ENCODE measurements at places on chromosomes 13 and 19.

- H3K36me3 ChIP-seq = peaks cover 83% of the 10 kb centered on the region
- H3K27me3 ChIP-seq = no peaks in the 10 kb centered on the region
- no peak overlapping the region for H3K4me3 ChIP-seq
- H3K4me1 ChIP-seq = no peaks in the 10 kb centered on the region
- H3K27ac ChIP-seq = no peak overlapping the region
These were observed 30.8 kb downstream of the TMED1 start for GRCh38 chr19:10805065-10805757.

GRCh38 chr19:51000981-51001380 lies 423 bp downstream of the KLK8 start:
- H3K36me3 ChIP-seq = no peaks in the 10 kb centered on the region
- peak overlapping the region; percentile 35 for H3K4me3 ChIP-seq
- peaks cover 46% of the 10 kb centered on the region for H3K27me3 ChIP-seq
- H3K4me1 ChIP-seq = peaks cover 21% of the 10 kb centered on the region
- DNase-seq = no peak

DNA sequence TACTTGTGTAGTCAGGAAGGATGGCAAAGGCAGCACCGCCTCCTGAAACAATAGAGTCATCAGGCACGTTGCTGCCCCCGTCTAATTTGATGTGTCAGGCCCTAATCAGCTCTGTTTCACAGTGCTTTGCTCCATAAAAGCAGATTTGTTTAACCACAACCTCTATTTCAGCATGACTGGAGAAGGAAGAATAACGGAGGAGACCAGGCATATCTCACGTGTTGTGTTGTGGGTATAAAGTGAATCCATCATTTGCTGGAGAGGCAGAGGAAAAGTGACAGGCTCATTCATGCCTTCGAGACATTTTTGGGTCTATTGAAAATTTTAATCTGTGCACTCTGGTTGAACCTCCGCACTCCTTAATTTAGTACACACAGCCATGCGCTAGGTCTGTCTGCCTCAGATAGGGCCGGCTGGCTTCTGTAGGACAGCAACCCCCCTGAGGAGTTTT lies 940.4 kb upstream of the SLC10A2 start:
- DNase-seq = no peak
- H3K4me3 ChIP-seq = no peak overlapping the region
- no peaks in the 10 kb centered on the region for H3K36me3 ChIP-seq
- no peaks in the 10 kb centered on the region for H3K4me1 ChIP-seq
- no peaks in the 10 kb centered on the region for H3K27me3 ChIP-seq

DNA sequence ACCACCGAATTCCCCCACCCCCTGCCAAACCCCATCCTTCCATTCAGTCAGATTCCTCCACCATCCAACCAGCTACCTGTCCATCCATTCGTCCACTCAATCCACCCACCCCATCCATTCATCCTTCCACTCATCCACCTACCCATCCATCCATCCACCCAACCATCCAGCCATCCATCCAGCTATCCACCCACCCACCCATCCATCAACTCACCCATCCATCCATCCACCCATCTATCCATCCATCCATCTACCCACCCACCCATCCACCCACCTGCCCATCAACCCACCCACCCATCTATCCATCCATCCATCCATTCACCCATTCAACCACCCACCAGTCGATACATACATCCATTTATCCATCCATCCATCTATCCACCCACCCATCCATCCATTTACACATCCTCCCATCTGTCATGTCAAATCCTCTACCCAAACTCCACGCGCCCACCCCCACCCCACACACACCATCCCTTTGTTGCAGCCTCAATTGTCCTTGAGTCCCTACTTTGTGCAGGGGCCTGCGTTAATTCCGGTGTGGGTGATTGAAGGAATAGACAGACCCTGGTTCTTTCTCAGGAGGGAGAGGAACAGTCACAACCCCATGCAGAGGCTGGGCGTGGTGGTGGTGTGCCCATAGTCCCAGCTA lies 5.3 kb upstream of the SLC5A5 start:
- DNase-seq = no peak
- peaks cover 16% of the 10 kb centered on the region for H3K4me1 ChIP-seq
- peaks cover 26% of the 10 kb centered on the region for H3K27me3 ChIP-seq
- no peak overlapping the region for H3K27ac ChIP-seq

- H3K4me3 ChIP-seq = no peak overlapping the region
- DNase-seq = no peak
- H3K27me3 ChIP-seq = no peaks in the 10 kb centered on the region
- no peak overlapping the region for H3K27ac ChIP-seq
- H3K36me3 ChIP-seq = peaks cover 88% of the 10 kb centered on the region
- H3K4me1 ChIP-seq = peaks cover 3% of the 10 kb centered on the region
These were observed 6.0 kb downstream of the ZNF614 start for GRCh38 chr19:52022193-52022592.

DNA sequence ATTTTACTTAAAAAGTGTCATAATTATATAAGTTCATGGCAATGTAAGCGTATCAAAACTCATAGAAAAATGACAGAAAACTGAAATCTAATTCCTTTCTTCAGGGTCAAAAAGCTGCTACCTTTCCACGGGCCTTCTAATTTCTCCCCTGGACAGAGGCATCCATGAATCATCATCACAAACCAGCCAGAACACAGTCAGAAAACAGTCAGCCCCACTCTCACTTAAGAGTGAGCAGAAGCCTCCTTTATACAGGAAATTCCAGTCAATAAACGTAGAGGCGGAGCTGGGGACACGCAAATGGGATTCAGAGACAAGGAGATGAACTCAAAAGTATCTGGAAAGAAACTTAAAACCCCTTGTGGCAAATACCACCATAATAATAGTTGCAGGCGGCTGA lies 54.2 kb upstream of the ABCC4 start:
- no peak for DNase-seq
- H3K4me1 ChIP-seq = no peaks in the 10 kb centered on the region
- H3K4me3 ChIP-seq = no peak overlapping the region
- H3K27me3 ChIP-seq = no peaks in the 10 kb centered on the region
- H3K36me3 ChIP-seq = no peaks in the 10 kb centered on the region

DNA sequence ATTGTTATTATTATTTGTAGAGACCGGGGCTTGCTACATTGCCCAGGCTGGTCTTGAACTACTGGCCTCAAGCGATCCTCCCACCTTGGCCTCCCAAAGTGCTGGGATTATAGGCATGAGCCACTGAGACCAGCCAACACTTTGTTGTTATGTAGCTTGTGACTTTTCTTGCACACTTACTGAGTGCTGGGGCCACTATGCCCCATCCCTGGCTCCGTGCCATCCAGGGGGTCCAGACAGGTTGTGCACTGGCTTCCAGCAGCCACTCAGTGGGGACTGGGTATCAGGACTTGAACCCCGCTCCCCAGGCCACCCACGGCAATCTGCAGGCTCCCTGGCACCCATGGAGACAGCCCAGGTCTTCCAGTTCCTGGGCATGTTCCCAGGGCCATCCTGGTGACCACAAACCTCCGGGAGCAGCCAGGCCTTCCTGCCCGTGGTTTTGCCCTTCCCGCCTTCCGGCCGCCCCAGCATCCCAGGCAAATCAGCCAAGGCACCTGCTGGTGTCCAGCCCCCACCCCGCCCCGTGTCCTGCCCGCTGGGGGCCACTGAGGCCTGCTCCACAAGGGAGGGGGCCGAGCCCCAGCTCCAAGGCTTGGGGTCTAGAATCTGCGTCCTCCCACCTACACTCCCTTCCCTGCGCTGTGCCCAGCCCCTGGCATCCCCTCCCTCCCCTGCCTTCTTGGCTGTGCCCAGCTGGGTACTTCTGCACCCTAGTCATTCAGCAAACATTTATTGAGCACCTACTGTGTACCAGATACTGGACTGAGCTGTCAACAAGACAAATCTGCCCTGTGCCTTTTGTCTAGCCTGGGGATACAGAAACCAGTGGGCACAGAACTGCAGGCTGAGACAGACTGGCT lies 23.7 kb upstream of the SEMA6B start:
- peaks cover 24% of the 10 kb centered on the region for H3K4me1 ChIP-seq
- no peak for DNase-seq
- H3K27ac ChIP-seq = no peak overlapping the region
- H3K4me3 ChIP-seq = no peak overlapping the region
- no peaks in the 10 kb centered on the region for H3K36me3 ChIP-seq

GRCh38 chr13:45851171-45851921 lies at the start of gene SIAH3:
Gene SIAH3 (minus strand): TSS chr13:45851753. CDS start chr13:45851629, 124 bp downstream.
- no peak within 1 kb of the TSS for H3K27ac ChIP-seq
- H3K36me3 ChIP-seq = no peaks in the 10 kb centered on the region
- H3K4me1 ChIP-seq = peaks cover 16% of the 10 kb centered on the region
- DNase-seq = no peak

GRCh38 chr19:50315773-50316448 lies 13.3 kb downstream of the KCNC3 start:
- no peak for DNase-seq
- H3K36me3 ChIP-seq = no peaks in the 10 kb centered on the region
- no peak overlapping the region for H3K27ac ChIP-seq
- peaks cover 72% of the 10 kb centered on the region for H3K27me3 ChIP-seq
- peaks cover 25% of the 10 kb centered on the region for H3K4me1 ChIP-seq

DNA sequence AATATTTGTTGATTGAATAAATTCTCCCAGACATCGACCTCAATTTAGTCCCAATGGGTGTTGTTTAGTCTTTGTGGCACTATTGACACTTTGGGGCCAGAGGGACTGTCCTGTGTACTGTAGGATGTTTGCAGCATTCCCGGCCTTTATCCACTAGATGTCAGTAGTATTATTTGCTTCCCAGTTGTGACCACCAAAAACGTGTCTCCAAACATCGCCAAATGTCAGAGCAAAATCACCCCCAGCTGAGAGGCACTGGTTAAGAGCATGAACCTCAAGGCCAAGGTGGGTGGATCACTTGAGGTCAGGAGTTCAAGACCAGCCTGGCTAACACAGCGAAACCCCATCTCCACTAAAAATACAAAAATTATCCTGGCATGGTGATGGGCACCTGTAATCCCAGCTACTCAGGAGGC lies 15.4 kb downstream of the NLRP12 start:
- no peaks in the 10 kb centered on the region for H3K4me1 ChIP-seq
- no peak overlapping the region for H3K4me3 ChIP-seq
- H3K27me3 ChIP-seq = no peaks in the 10 kb centered on the region

DNA sequence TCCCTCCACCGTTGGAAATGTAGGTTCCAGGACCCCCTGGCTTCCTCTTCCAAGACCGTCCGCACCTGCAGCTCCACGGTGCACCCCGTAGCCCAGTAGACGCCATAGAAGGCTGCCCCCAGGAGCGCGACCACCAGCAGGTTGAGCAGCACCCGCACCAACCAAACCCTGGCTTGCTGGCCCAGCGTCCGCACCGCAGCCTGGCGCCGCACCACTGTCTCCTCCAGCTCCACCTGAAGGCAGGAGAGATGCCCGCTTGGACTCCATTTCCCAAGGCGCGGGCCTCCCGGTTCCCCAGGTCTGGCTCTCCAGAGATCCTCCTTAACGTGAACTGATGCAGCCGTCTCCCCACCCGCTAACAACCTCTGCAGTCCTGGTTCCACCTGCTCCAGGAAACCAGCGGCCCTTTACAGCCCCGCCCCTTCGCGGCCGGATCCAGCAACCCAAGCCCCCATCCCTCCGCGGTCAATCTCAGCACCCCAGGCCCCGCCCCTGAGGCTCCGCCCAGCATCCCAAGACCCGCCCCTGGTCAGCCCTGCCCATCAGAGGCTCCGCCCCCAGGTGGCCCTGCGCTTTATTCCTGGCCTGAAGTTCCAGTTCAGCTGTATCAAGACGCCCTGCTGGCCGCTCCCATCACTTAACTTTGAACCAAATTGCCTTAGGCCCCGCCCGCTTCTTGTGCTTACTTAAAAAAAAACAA lies 5.0 kb upstream of the LENG1 start:
- H3K36me3 ChIP-seq = no peaks in the 10 kb centered on the region
- H3K4me1 ChIP-seq = peaks cover 43% of the 10 kb centered on the region
- H3K4me3 ChIP-seq = no peak overlapping the region
- H3K27me3 ChIP-seq = no peaks in the 10 kb centered on the region
- DNase-seq = no peak
- no peak overlapping the region for H3K27ac ChIP-seq

DNA sequence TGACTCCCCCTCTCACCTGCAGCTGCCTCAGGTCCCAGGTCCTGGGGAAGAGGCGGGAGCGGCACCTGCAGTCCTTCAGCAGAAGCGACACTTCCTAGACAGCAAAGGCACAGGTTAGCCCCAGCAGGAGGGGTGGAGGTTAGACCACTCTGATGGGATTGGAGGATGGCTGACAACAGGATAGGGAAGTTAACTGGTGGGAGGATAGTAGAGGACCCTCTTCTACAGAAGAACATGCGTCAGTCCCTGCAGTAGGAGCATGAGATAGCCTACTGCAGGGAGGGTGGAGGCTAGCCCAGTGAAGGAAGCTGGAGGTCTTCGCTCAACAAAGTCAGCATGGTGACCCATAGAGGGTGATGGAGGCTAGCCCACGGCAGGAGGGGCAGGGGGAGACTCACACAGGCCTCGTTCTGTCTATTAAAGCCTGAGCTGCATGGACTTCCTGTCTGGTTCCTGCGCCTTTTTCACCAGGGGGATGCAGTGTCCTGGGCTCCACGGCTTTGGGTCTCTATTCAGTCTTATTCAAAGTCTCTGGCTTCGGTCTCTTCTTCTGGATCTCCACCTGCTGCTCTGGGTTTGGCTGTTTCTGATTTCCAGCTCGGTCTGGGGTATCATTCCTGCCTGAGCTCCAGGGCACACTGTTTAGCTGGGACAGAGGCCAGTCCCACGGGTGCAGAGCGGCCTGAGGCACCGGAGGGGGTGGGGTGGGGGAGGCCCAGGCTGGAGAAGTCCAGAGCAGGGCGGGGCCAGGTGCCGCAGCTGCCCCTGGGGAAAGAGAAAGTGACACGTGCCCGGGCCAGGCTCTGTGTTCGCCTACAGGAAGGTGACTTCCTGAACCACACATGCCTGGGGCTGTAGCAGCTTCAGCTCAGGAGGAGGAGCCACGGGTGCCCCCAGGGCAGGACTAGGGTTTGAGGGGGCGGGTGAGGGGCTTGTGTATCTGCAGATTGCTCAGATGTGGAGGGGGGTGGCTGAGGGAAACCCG lies 7.3 kb downstream of the IFNL3 start:
- peaks cover 5% of the 10 kb centered on the region for H3K4me1 ChIP-seq
- H3K36me3 ChIP-seq = no peaks in the 10 kb centered on the region
- peaks cover 20% of the 10 kb centered on the region for H3K27me3 ChIP-seq
- no peak overlapping the region for H3K27ac ChIP-seq

- peaks cover 88% of the 10 kb centered on the region for H3K27me3 ChIP-seq
- no peak for DNase-seq
- peak overlapping the region; percentile 39 for H3K4me3 ChIP-seq
These were observed 1.0 kb downstream of the EFNA2 start for GRCh38 chr19:1286487-1287353.

- H3K4me1 ChIP-seq = no peaks in the 10 kb centered on the region
- no peak overlapping the region for H3K27ac ChIP-seq
- no peaks in the 10 kb centered on the region for H3K36me3 ChIP-seq
These were observed 6.0 kb upstream of the TNFSF11 start for GRCh38 chr13:42567906-42568305.

All from suprapubic skin (tissue), 4 donors.